8988T (cell line): ENCODE measurements at places on chromosomes 2 and 18.

- DNase-seq: no peak
Measured at GRCh38 chr18:44744161-44745121, 63.8 kb downstream of the SETBP1 start.

DNA sequence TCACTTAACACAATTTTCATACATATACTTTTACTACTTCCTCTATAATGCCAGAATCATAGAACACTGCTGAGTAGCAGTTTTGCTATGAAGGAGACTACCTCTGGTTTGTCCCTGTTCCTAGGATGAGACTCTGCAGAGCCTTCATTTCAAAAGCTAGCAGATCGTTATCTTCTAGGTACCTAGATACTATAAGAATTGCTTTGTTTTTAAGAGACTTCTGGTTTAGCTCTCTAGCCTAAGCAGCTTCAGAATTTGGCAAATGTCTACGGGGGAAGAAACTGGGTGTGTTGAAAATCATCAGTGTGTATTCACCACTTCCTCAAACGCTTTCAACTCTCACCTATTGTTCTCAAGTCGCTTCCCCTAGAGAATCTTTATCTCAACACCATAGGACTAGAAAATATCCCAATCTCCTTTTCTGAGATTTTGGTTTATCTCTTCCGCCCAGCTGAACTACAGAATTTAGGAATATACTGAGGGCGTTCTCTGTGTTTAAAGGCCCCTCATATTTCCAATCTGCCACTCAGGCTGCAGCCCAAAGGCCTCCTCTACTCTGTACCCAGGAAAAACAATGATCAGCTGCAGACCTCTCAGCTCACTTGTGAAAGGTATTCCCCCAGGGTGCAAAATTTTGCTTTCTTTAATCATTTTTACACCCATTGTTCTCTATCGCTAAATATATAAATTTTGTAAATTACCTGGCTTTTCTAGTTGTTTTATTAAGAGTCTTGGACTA is 28.7 kb downstream of the SMAD2 start:
- DNase-seq: no peak

- no peak for DNase-seq
Measured at GRCh38 chr18:69330385-69331005, 70.2 kb upstream of the DOK6 start.

GRCh38 chr2:31365834-31366505 is 48.6 kb downstream of the XDH start:
- DNase-seq: no peak

- DNase-seq: no peak
Measured at GRCh38 chr18:55398858-55399257, 189.1 kb downstream of the TCF4 start.

DNA sequence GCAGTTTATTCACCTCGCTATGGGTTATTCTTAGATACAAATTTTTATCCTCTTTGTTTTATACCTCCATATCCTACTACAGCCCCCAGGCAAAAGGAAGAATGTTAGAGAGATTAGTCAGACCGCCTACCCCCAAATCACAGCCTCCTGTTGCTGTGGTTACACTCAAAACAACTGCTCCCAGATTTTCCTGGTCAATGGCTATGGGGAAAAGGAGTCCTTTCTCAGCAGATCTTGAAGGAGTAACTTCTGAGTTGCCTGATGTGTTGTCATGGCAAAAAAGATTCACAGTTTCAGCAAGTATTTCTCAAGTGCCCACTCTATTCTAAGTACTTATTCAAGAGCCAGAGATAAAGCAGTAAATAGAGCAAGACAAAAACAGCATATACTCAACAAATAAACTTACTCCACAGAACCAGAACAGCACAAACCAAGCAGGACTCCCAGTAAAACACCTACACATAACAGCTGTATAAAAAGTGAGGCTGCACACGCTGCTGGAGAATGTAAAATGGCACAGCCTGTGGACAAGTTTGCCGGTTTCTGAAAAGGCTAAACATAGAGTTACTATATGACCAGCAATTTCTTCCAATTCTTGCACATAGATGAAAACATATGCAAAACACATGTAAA is 104.8 kb downstream of the NOL10 start:
- no peak for DNase-seq

DNA sequence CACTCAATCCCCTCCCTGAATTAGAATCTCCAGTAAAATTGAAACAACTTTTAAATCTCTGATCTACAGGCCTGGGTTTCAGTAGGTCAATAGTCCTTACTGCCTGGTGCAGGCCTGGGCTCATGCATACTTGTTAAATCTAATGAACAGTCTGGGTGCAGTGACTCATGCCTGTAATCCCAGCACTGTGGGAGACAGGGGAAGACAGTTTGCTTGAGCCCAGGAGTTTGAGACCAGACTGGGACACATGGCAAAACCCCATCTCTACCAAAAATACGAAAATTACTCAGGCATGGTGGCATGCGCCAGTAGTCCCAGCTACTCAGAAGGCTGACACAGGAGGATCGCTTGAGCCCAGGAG is 94.7 kb upstream of the SP3 start:
- no peak for DNase-seq

DNA sequence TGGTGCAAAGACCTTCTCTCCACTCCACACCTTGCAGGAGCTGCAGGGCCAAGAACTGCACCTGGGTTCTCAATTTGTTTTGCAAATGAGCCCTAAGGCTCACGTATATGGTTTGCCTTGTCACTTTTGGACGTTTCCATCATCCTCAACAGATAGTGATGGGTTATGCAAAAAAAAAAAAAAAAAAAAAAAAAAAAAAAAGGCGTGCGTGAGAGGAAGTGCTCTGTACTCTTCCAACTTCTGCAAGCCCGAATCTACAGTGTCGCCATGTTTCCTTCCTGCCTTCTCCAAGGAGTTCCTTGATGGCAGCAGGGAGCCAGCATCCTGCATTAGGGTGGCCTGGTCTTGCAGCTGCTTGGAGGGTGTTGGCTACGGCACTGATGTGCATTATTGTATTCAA is 4.0 kb upstream of the INHBB start:
- no peak for DNase-seq

DNA sequence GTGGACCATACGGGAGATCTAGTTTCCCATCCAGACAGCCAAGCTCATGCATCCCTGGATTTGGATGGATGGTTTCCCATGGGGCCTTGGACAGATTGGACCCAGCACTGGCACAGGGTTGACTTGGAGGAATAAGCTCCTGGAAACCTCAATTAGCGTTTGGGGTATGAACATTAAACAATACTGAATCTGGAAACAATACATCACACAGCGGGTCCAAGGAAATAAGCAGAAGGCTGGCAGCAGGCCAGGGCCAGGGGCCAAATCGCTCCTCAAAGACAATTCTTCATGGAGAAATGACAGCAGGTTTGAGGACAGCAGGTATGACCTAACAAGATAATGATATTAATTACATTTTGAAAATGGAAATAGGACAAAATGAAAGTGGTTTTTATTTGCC is 540.6 kb downstream of the RIT2 start:
- DNase-seq: no peak

GRCh38 chr18:6039055-6039454 is 143.7 kb upstream of the TMEM200C start:
- no peak for DNase-seq

DNA sequence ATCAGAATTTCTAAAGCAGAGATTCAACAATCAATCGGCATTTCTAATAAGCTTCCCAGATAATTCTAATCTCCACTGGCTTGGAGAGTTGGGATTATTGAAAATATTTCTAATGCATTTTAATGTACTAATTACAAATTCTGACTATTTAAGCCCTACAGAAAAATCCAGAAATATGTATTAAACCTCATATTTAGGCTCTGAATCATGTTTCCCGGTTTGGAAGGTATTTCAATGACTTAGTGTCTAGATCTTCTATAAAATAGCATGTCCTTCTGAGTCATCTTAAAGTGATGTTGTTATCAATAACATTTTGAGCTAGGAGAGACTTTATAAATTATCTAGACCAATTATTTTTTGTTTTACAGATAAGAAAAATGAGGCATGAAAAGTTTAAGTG is 258.8 kb upstream of the NRXN1 start:
- DNase-seq: no peak

DNA sequence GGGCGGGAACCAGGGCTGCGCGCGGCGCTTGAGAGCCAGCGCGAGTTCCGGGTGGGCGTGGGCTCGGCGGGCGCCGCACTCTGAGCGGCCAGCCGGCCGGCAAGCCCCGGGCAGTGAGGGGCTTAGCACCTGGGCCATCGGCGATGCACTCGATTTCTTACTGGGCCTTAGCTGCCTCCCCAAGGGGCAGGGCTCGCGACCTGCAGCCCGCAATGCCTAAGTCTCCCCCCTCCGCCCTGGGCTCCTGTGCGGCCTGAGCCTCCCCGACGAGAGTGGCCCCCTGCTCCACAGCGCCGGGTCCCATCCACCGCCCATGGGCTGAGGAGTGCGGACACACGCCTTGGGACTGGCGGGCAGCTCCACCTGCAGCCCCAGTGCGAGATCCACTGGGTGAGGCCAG is 36.5 kb upstream of the MAP2 start:
- no peak for DNase-seq

- no peak for DNase-seq
Measured at GRCh38 chr2:148928395-148928794, 53.4 kb downstream of the KIF5C start.
